Stimulated activated CD4-positive, alpha-beta T cell treated with anti-CD3 and anti-CD28 coated beads, Interleukin-4, amount 100 ng/mL, for 24 hours (primary cell): ENCODE measurements at places on chromosomes 13 and 19.

GRCh38 chr13:43431290-43431716 is 355.5 kb downstream of the ENOX1 start:
- DNase-seq = no peak

GRCh38 chr19:2246801-2247361 is 2.2 kb upstream of the AMH start:
- no peak for DNase-seq

GRCh38 chr13:50128428-50128931 is 113.2 kb downstream of the KCNRG start:
- peak; percentile 32 for DNase-seq

DNA sequence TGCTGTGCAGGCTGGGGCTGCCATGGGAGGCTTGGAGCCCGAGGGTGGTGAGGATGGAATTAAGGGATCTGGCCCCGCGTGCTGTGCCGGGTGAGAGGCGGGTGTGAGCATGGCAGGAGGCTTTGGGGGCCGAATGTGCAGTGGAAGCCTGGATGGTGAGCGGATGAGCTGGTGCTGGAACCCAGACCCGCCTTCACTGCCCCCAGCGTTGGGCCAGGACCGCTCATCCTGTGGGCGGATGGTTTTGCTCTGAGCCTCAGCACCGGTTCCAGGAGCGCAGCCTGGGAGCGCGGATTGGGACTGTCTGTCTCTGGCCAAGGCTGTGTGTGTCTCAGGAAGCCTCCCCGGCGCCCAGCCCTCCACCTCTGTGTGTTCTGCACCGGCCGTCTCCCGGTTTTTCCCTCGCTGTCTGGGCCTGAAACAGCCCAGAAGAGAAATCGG is 16.7 kb downstream of the KDM4B start:
- DNase-seq = no peak

GRCh38 chr13:46633416-46633815 is 80.4 kb downstream of the LRCH1 start:
- DNase-seq = no peak

- DNase-seq = peak; percentile 99
Observed at GRCh38 chr19:13952154-13952930, at the start of gene DCAF15. DCAF15 (plus strand) TSS chr19:13952509; CDS start chr19:13952513, 4 bp downstream.

- peak; percentile 67 for DNase-seq
Observed at GRCh38 chr19:18785179-18786124, 5.7 kb downstream of the COMP start.

GRCh38 chr13:110643768-110644421 is 28.6 kb downstream of the NAXD start:
- no peak for DNase-seq

DNA sequence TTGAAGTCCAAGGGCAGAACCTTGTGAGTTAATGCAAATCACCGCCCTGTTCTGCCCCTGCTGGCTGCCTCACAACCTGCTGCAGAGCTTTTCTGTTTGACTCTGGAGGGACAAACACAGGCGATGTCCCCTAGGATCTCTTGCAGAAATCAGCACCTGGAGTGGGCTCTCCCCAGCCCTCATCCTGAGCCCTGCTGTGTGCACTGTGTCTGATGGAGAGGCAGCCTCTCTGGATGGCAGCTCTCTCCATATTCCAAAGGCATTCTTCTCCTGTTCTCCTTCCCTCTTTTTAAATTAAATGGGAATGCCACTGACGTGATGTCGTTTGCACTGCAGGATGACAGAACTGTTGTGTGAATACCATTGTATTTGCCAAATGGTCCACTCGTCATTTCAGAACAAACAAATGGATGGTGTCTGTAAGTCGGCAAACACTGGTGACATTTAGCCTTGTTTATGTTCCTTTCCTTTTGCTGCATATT is 184.1 kb downstream of the ZNF536 start:
- no peak for DNase-seq

GRCh38 chr19:35056513-35057063 is 15.1 kb downstream of the HPN start:
- no peak for DNase-seq

DNA sequence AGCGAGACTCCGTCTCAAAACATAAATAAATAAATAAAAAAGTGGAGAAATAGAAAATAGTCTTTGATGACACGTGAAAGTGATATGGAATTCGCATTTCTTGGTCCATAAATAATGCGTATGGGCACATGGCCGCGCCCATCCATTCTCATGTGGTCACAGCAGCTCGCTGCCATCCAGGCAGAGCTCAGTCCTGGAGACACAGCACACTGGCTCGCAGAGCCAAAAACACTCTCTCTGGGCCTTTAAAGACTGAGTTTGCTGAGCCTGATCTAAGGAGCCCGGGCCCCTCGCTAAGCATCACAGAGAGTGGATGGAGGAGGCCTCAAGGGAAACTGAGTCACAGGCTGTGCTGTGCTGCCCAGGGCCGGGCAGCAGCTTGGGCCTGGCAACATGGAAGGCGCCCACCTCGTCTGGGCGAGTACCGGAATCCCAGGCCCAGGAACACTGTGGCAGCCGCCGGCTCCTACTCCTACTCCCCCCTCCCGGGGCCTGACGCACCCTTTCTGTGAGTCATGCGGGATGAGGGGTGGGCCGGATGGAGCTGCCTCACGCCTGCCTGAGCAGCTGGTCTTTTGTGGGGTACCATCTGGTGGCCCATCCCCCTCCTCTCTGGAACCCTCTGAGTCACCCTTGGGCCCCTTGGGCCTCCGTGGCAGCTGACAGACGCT is 28.9 kb upstream of the CACTIN start:
- no peak for DNase-seq

DNA sequence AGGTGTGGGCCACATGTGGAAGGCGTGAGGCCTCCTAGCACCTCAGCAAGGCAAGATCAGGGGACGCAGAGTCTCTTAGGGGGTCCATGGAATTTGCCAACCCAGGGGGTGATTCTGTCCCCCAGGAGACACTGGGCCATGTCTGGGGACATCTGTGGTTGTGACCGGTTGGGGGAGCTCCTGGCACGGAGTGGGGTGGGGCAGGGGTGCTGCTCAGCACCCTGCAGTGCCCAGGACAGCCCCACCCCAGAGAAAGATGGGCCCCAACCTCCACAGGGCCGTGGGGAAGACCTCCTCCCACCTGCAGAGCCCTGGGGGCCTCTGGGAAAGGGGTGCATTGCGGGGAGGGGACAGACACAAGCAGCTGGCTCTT is 4.0 kb downstream of the MKNK2 start:
- no peak for DNase-seq

DNA sequence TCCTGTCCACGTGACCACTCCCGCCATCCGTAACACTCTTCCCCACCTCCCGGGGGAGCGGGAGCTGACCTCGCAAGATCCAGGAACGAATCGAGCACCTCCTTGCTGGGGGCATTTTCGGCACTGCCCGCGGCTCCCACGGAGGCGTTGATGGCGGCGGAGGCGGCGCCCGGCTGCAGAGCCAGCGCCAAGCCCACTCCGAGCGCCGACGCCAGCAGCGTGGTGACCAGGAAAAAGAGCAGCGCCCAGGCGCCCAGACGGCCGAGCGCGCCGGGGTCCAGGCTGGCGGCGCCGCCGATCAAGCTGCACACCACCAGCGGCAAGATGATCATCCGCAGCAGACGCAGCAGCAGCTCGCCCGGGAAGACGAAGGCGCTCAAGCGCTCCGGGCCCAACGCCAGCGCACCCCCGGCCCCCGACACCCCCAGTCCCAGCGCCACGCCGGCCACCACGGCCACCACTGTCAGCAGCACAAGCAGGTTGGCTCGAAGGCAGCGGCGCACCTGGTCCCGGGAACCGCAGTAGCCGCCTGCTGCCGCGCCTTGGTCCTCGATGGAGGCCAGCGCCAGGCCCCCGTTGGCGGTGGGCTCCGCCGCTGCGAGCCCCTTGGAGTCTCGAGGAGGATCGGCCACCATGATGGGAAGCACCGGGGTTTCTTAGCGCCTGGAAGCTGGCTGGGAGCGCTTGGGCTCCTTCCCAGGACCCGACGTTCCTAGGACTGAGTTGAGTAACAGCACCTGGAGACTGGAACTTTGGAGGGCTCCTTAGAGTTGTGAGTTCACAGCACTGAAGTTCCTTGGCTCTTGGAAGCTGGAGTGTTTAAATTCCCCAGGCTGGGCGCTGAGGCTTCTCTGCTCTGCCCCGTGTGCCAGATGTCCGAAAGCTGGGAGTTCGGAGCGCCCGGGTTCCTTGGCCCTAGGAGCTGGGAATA is 798 bp downstream of the SLC1A5 start:
- peak; percentile 39 for DNase-seq

DNA sequence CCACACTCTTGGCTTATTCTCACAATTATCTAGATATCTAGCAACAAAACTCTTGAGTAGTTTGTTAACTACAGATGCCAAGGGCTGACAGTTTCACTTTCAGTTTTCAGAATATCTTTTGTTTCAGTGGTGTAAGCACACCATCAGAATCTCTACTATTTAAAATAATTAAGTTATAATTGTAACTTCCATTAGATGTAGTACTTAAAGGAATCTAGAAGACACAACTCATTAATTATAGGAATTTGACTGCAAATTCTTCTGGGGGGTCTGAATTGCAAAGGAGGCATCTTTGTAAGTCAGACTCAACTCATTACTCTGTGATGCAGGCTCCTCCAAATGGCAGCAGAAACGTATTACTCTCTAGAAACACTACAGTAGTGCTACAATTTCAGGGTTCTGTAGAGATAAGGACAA is 44.9 kb upstream of the USPL1 start:
- DNase-seq = no peak
